NCI-H187 treated with DMSO at 0.1 percent for 48 hours (cell line): ENCODE measurements at places on chromosomes 5 and 9.

DNA sequence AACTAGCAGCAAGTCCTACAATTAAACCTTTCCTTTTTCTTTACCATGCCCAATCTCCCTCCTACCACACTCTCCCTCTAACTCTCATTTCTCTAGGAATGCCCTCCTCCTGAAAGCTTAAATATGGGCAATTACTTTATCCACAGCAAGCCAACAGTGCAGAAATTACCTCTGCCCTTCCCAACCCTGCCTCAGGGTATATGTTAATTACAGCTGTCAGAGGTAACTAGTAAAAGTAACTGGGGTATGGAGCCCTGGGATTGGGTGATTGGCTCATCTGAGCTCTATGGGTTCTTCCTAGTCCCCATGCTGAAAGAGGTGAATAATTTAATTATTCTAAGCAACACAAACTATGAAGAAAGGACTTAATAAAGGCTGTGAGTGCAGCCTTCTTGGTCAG is 478.9 kb upstream of the NMUR2 start:
- DNase-seq = no peak

DNA sequence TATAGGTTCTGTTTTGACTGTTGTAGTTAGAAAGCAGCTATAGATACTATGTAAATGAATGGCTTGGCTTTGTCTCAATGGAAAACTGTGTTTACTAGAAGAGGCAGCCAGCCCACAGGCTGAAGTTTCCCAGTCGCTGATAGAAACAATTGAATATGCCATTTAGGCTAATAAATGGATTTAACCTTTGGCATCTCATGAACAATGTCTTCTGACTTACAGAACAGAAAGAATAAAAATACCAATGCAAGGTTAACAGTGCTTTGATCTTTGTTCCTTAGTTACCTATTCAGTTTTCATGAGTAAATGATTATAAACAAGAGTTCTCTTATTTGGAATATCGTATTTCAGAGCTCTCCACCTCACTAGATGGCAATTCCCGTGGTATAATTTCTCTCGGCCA is 120.6 kb downstream of the PAM start:
- no peak for DNase-seq

DNA sequence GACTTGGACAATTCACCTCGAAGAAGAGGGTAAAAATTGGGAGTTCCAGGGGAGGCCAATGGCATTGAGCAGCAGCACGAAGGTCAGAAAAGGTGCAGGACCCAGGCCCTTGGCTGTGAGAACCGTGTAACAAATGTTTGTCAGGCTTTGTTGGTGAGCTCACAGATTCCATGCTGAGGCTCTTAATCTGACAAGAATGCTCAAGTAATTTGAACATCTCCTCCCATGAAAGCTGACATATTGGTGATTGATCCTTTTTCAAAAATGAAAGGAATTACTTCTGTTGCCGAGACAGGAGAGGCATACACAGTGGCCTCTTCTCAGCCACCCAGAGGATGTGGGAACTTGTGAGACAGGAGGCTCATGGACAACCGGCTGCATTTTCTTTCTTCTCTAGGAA is 11.6 kb downstream of the RAI14 start:
- no peak for DNase-seq

DNA sequence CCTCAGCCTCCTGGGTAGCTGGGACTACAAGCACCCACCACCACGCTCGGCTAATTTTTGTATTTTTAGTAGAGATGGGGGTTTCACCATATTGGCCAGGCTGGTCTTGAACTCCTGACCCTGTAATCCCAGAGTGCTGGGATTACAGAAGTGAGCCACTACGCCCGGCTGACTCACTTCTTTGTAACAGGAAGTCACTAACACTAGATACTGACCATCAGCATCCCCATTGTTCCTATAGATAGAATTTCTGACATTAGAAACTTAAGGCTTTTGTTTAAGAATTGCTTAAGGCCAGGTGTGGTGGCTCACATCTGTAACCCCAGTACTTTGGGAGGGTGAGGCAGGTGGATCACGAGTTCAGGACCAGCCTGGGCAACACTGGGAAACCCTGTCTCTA is 42.2 kb downstream of the LEAP2 start:
- no peak for DNase-seq

DNA sequence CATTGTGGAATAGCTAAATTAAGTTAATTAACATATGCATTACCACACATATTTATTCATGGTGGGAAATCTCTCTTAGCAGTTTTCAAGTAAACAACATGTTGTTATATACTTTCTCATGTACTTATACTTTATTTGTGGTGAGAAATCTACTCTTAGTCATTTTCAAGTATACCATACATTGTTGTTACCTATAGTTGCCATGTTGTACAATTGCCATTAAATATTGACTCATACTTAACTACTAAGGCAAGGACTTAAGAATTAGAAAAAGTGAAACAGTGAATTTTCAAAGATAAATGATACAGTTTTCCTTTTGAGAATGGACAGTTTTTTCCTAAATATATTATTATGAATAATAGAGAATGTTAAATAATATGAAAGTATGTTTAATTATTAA is 27.7 kb downstream of the UGCG start:
- no peak for DNase-seq

DNA sequence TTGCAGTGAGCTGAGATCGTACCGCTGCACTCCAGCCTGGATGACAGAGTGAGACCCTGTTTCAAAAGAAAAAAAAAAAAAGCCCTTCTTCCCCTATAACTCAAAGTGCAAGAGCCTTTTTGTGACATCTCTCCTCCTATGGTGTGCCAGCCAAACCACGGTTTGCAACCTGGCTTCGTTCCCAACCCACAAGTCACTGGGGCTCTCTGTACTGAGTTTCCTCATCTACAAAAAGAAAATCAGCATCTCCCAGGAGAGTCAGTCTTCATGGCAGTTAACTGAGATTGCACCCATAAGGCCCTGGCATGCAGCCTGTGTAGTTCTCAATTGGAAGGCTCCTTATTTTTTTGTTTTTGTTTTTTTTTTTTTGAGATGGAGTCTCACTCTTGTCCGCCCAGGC is 14.8 kb downstream of the ODF2 start:
- no peak for DNase-seq

GRCh38 chr9:72255569-72255968 is 106.3 kb downstream of the GDA start:
- no peak for DNase-seq

GRCh38 chr9:74645007-74645639 is 148.0 kb downstream of the RORB start:
- no peak for DNase-seq

DNA sequence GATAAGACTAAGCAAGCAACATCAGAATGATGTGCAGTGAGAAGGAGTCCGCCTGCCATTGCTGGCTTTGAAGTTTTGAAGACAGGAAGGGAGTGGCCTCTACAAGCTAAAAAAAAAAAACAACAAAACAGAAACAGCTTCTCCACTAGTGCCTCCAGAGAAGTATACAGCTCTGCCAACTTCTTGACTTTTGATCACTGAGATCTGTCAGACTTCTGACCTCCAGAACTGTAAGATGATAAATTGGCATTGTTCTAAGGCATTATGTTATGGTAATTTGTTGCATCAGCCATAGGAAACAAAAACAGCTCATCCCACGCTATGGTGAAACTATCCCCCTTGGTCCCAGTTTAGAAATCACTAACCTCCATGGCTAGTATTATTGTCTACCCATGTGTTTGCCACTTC is 131.0 kb upstream of the VCAN start:
- no peak for DNase-seq

GRCh38 chr9:36853233-36853632 is 180.8 kb downstream of the PAX5 start:
- no peak for DNase-seq

DNA sequence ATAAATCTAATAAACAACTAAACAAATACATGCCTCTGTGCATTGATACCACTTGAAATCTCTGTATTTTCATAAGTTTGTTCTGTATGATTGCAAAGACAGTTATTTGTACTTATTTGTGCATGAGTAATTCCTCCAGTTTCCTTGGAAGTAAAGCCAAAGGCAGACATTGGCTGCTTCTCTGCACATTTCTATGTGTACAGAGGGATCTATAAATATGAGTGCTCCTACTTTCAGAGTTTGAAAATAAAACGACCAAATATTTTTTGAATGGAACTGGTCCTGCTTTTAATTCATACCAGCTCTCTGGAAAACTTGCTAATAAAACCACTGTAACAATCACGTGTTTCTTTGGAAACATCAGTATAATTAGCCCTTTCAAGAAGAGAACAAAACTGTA is 306.5 kb downstream of the MAN2A1 start:
- DNase-seq = no peak

- no peak for DNase-seq
Measured at GRCh38 chr5:93874491-93874890, 133.1 kb upstream of the POU5F2 start.

GRCh38 chr5:167339205-167339604 is 952.2 kb upstream of the WWC1 start:
- no peak for DNase-seq

DNA sequence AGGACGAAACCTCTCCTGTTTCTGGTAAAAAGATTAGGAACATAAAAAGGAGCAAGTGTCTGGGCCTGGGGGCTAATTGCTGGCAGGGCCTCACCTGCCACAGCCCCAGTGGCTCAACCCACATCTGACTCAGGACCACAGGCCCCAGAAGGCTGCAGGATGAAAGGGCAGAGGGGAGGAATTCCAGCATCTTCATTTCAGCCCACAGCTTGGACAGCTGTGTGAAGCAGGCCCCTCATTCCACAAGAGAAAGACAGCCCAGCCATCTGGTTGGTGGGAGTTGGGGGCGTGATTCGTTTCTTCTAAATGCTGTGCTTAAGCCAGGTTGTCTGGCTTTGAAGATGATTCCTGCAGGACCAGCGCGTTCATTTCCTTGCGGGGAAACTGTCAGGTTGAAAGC is 29.1 kb downstream of the NKX2-5 start:
- DNase-seq = no peak

DNA sequence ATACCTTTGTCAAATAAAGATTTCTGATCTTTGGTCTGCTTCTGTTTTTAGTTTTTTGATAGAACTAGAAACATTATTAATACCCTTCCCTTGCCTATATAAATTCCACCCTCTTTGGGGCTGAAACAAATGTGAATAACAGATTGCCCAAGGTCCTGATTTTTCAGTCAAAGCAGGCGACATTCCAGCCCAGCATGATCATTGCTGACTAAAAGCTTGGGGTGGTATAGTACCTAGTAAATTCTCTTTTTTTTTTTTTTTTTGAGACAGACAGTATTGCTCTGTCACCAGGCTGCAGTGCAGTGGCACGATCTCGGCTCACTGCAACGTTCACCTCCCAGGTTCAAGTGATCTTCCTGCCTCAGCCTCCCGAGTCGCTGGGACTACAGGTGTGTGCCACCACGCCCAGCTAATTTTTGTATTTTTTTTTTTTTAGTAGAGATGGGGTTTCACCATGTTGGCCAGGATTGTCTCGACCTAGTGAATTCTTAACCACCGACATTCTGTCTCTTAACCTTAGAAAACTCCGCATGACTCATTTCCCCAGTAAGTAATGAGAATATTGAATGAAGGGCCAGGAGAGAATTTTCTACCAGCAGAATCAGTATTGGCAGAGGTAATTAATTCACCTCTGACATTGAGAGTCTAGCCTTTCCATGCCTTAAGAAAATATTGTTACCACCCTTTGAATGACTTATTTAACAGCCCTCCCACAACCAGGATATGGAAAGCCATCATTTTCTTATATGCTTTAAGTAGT is 226.4 kb downstream of the GNA14 start:
- DNase-seq = no peak

DNA sequence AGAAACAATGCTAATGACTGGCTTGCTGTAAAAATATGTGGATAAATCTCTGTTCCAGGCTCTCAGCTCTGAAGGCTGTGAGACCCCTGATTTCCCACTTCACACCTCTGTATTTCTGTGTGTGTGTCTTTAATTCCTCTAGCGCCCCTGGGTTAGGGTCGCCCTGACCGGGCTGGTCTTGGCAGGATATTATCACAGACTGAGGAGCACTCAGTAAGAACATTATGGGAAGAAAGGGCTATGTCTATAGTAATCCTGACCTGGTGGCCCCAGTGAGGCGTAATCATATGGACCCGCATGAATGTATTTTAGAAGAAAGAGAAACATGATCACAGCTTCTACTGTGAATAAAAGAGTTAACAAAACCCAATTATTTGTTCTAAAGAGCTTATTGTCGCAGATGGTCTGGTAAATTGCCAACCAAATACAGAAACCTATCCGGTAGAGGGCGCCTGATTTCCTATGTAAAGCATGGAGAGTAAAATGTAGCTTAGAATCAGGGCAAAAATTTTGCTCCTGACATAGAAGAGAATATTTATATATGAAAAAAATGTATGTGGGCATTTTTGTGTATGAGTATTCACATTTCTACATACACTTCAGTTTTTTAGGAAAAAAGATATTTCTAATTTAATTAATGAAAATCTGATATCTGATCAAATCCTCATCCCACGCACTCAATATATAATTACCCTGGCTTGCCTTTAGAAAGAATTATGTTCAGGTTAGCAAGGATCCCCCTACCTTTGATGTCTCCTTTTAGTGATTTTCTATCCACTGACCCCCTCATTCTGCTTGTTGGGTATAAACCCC is 5.8 kb upstream of the IFNA1 start:
- DNase-seq = no peak

GRCh38 chr5:88452820-88453219 is 184.2 kb upstream of the TMEM161B start:
- no peak for DNase-seq

DNA sequence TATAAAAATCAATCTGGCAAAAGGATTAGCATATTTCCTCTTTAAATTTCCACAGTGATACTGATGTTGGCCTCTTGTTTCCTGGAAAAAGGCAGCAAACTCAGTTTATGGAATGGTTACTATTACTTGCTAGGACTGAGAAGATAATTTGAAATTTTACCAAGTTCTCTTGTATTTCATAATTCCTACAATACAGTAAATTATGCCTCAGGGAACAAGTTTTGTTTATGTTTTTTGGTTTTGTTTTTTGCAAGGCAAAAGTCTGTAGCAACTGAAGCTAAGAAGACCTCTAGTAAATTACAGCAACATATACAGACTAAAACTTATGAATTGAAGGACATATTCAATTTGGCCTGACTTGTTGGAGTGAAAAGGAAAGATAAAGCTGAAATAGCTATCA is 30.2 kb upstream of the SLCO6A1 start:
- no peak for DNase-seq

DNA sequence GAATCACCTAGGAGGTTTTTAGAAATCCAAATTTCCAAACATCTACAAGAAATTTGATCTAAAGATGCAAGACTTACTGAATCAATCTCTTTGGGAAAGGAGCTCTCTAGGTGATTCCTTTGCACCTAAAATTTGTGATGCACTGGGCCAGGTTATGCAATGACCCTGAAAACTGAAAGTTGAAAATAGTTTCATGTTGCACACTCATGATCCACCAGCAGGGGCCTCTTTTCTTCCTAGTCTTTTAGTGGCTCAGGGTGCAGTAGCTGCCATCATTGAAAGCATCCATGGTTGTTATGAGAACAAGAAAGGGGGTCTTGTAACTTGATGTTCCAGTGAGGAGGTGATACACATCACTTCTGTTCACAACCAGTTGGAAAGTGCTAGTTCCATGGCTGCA is 486.8 kb downstream of the PSAT1 start:
- DNase-seq = no peak

DNA sequence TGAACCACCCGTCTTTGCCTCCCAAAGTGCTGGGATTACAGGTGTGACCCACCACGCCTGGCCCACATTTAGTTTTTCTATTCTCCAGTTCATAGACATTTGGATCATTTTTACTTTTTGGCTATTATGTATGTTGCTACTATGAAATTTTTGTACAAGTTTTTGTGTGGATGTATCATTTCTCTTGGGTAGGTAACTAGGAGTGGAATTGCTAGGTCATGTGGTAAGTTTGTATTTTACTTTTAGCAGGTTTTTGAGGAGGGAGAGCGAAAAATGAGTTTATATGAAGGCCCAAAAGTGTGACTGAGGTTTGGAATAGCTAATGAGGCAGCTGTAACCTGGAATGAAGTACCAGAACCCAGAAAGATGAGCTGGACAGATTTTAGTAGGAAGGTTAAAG is 35.2 kb downstream of the ARHGAP26 start:
- DNase-seq = no peak
